ENCODE measurements at places on chromosomes 2 and 18. TPM values are rescaled to one million over a fixed set of nuclear protein-coding genes. Genes with fewer than 3 reads are reported as not detected.

GRCh38 chr2:230130668-230131364 is 62.1 kb upstream of the SLC16A14 start:
- DNase-seq = peak; percentile 54

GRP gene
- polyA plus RNA-seq = 0.21 TPM

- DNase-seq = no peak
These were observed 130.0 kb upstream of the FN1 start for GRCh38 chr2:215565897-215566296.

FOSL2 gene
- 52.5 TPM for polyA plus RNA-seq

GRCh38 chr18:68275616-68276015 is 439.3 kb downstream of the TMX3 start:
- DNase-seq = no peak

- no peak for DNase-seq
These were observed 496.9 kb upstream of the TNP1 start for GRCh38 chr2:217356781-217357180.

DNA sequence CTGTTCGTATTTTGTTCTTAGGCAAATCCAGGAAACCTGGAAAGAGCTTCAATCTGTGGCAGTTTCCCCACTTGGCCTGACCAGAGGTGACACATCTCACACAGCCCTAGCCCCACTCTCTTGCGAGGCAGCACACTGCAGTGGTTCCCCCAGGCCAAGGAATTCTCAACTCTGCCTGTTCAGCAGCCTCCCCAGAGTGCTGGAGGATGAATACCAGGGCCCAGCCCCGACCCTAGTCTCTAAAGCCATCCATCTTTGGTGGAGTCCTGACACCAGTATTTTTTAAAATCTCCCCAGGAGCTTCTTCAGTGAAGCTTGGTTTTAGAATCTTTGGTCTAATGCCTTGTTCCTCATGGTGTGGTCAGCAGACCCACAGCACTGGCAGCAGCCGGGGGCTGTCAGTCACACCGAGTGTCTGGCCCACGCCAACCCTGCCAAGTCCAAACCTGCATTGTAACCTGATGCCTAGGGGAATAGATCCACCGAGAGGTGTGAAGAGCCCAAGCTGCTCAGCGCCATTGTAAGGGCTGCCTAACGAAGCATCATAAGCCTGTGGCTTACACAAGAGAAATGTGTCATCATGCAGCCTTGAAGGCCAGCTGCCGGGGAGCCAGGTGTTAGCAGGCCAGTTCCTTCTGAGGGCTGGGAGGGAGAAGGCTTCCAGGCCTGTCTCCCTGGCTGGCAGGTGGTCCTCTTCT is 428.7 kb upstream of the ID2 start:
- DNase-seq = no peak

DNA sequence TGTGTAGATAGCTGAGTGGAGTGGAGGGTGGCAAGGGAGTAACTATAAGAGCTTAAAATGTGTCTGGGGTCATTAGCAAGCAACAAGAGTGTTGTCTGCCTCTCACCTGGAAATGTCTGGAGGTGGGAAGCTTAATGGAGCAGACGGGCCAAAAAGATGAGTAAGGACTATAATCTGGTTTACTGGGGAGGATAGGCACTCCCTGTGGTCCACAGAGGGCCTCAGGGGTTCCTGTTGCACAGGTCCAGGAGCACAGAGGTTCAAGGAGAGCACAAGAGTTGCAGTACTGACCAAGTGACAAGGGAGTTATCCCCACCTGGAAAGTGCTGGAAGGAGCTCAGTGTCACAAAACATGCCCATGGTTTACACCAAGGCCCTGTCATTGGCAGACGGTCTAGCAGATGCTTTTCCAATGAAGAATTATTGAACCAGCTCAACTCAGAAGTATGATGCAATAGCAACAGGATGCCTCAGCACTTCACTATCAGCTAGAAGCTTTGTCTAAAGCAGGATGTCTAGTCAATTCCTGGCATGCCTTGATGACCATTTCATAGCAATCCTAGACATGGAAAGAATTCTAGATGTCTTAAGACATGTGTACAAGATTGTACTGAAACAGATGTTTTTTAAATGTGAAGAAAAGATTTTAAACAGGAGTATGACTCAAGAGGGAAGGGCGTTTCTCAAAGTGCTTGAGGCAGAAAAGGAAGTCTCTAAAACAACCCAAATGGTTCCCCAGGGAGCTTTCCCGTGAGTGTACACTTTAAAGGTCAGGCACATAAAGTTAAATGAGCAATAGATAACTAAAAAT is 62.9 kb upstream of the SERPINE2 start:
- peak; percentile 99 for DNase-seq

C2orf76 gene
- 25.0 TPM for polyA plus RNA-seq

DNA sequence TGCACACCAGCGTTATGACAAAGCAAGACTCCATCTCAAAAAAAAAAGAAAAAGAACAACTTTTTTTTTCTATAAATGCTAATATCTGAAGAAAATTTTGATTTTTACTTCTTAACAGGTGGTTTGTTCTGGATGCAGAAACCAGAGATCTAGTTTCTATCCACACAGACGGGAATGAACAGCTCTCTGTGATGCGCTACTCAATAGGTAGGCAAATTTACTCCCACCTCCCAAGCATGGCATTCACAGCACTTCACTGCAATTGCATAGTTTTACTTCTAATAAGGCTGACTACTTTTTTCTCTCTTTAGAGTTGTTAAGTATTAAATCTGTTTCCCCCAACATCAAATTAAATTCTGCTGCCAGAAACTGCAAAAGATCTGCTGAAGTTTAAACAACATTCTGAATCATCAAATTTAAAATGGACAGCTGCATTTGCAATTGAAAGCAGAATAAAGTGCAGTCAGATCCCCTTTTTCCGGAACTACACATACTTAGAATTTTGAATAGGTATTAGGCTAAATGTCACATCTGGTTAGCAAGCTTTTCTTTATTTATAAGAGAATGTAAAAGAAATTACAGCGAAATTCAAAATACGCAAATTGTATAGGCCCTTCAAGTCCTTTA is 45.1 kb downstream of the COX7A2L start:
- DNase-seq = no peak

SCN9A gene
- polyA plus RNA-seq = 38.8 TPM

PRKAG3 gene
- polyA plus RNA-seq = not detected

SETBP1 gene
- 2.6 TPM for polyA plus RNA-seq

HJURP gene
- 30.5 TPM for polyA plus RNA-seq

DNA sequence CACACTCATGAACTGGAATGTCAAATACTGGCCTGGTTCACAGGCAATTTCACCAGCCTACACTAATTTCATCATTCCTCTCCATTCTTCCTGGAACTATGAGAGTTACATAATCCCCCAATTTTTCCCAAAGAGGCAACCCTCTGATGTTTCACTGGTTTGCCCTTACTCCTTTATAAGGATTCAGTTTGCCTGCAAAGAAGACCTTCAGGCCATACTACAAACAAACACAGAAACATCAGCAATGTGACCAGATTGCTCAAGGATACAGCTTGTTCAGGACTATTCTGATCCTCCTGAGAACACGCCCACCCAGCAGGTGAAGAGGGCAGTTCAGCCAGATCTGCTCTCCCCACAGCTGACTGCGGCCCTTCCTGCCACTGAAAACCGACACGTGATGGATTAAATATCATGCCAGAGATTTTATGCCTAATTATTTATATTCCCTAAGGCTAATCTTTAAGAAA is 215.5 kb downstream of the ETAA1 start:
- no peak for DNase-seq

TBR1 gene
- polyA plus RNA-seq = not detected

DNA sequence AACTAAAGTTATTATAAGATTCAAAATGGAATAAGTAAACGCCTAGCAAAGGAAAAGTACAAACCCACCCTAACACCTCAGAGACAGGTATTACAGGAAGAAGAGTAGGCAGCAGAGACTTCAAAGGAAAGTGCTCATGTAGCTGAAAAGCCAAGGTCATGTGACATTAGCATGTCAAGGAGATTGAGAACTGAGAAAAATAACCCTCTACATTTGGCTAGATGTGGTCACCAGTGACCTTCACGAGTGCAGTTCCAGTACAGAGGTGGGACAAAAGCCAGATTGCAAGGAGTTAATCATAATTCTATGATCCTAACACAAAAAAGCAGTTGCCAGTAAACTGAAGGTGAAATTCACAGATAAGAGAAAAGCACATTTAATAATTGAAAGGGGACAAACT is 252.7 kb downstream of the ZEB2 start:
- no peak for DNase-seq

DNA sequence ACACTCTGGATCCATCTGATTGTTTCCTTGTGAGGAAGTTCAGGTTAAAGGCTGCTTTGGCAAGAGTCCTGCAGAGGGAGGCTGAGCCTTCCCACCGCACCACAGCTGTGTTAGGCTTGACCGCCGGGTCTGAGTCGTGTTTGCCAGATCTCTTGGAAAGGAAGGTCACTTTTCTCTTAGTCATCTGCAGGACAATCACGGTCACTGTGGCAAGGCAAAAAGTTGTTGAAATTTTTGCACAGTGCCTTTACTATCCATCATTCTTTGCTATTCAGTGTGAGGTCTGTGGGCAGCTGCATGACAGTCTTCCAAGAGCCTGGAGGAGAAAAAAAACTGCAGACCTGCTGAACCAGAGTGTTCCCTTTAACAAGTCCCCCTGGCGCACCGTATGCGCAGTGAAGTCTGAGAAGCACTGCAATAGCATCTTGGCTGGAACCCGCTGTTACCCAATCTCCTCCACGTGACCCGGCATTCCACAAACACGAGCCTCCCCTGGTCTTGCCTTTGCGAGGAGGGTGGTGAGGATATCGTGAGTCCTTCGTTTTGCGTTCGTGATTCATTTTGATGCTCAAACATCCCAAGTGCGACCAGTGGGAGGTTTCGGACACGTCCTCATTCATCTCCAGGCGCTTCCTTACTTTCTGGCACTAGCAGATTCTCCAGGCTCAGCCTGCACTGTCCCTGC is 23.0 kb downstream of the BIN1 start:
- peak; percentile 92 for DNase-seq

- no peak for DNase-seq
These were observed 124.6 kb upstream of the CD302 start for GRCh38 chr2:159922563-159922962.

SH3RF3 gene
- polyA plus RNA-seq = 3.6 TPM

DNA sequence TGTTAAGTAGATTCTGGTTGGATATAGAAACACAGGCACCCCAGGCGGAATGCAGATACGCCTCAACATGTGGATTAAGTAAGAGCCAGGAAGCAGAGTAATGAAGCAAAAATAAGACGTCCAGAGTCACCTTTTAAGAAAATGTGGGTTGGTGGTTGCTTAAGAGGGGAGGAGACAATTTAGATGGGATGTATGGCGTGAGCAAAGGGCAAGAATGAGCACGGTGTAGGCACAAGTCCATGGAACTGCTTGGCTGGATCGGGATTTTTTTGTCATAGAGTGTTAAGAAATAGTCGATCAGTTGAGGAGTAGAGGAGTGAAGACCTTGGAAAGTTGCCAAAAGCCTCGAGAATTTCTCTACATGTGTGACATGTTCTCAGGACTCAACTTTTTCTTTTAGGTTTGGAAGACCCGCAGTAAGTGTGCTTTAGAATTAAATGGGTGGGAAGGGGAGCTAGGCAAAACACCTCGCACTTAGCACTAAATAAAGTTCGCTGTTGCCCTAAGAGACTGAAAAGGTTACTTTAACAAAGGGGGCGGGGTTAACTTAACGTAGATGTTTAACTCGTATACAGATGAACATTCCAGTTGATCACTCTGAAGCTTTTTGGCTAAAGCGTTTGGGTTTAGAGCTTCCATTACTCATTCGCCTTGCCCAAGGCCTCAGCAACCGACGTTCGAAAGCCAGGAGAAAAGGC is 716 bp upstream of the SLC39A10 start:
- no peak for DNase-seq

DNA sequence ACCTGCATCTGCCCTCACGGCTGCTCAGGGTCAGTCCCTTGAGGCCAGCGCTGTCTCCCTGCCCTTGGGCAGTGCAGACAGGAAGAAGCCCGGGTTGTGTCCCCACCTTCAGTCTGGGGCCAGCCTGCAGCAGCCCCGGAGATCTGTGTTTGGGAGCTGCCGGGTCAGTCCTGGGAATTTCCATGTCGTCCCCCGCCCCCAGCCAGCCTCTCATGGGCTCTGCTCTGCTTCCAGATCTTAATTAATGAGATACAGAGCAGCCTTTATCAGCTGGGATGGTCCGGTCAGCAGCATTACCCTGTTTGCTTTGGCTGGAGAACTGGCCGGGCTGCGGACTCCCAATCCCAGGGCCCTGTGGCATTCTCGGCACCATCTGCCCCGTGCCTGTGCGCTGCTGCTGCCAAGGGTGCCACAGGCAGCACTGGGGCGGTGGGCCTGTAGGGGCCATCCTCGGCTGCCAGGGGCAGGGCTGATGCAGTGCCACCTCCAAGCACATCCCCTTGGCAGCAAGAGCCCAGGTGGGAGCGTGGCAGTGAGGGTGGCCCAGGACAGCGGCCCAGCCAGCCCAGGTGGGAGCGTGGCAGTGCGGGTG is 2.4 kb downstream of the BOK start:
- no peak for DNase-seq

GRCh38 chr2:205680903-205681302 is 1.4 kb upstream of the NRP2 start:
- no peak for DNase-seq

DNA sequence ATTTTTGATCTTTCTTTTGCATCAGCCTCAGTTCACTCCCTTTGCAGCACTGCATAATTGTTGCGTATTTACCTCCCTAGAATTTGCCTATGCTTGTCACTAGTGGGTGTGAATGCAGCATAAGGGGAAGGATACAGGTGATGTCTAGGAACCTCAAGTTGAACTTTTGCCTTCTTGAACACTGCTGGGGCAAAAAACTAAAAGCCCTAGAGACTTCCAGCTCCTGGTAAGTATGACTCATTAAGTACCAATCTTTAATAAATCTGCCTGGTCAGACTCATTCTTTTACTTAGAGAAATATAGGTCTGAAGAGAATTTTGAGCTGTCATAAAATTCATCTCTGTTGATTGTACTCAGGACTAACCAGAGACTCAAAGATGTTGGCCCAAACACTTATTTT is 547.3 kb upstream of the FANCL start:
- DNase-seq = no peak

STARD6 gene
- not detected for polyA plus RNA-seq

DNA sequence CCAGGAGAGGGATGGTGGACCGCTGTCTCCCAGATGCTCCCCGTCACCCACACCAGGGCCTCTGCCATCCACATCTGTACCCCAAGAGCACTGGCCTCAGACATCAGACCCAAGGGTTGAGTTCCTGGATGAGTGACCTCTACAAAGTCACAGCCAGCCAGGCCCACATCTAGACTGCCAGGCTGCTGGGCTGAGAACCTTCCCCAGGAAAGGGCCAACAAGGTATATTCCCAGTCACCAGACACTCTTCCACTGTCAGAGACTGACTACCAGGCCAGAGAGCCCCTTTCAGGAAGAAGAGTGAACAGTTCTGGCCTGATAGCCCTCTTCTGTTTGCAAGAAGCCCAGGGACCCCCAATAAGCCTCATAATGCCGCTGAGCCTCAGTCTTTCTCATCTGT is 44.3 kb downstream of the C1QL2 start:
- DNase-seq = no peak

CLIP4 gene
- polyA plus RNA-seq = 38.8 TPM

C2orf78 gene
- not detected for polyA plus RNA-seq

ASXL3 gene
- polyA plus RNA-seq = not detected

GRCh38 chr2:226715347-226715990 is 84.2 kb downstream of the IRS1 start:
- DNase-seq = no peak

GRCh38 chr2:152171718-152172117 is 3.8 kb downstream of the STAM2 start:
- no peak for DNase-seq

GRCh38 chr2:165573534-165574461 is 104.3 kb downstream of the CSRNP3 start:
- no peak for DNase-seq

GRCh38 chr2:200259577-200259957 is 46.9 kb upstream of the SPATS2L start:
- no peak for DNase-seq

IL18RAP gene
- polyA plus RNA-seq = not detected

GRCh38 chr18:74610860-74611259 is 13.2 kb downstream of the ZNF407 start:
- no peak for DNase-seq

LONRF2 gene
- polyA plus RNA-seq = 0.04 TPM

Data from BJ (cell line).